Aortic smooth muscle cell (primary cell): ENCODE measurements at places on chromosomes 11 and 22. TPM values are rescaled to one million over a fixed set of nuclear protein-coding genes. Genes with fewer than 3 reads are reported as not detected.

PDE2A gene
- 1.2 and 2.9 TPM in 2 replicates for total RNA-seq

MAP4K2 gene
- 8.5 and 8.9 TPM in 2 replicates for total RNA-seq

MICAL3 gene
- 15.5 and 20.9 TPM in 2 replicates for total RNA-seq

TRIM34 gene
- 16.4 and 21.3 TPM in 2 replicates for total RNA-seq

CCDC179 gene
- total RNA-seq: not detected in 2 replicates

SELENOM gene
- total RNA-seq: 119 and 129 TPM in 2 replicates

IFTAP gene
- 35.7 and 41.5 TPM in 2 replicates for total RNA-seq

RAB3IL1 gene
- 6.6 and 10.0 TPM in 2 replicates for total RNA-seq

P2RY6 gene
- 2.6 and 2.9 TPM in 2 replicates for total RNA-seq

SLC22A25 gene
- total RNA-seq: not detected in 2 replicates

GAL3ST1 gene
- 0.06 TPM in 1 of 2 replicates, not detected in the other for total RNA-seq

LMO2 gene
- 92.6 and 152 TPM in 2 replicates for total RNA-seq

MCHR1 gene
- total RNA-seq: 0.13 and 0.25 TPM in 2 replicates

TCN2 gene
- total RNA-seq: 6.8 and 7.7 TPM in 2 replicates

THY1 gene
- total RNA-seq: 24.7 and 49.1 TPM in 2 replicates

HMOX1 gene
- 80.9 and 87.3 TPM in 2 replicates for total RNA-seq

TYMP gene
- 7.3 and 14.3 TPM in 2 replicates for total RNA-seq

KCNJ5 gene
- total RNA-seq: under 0.01 and 0.06 TPM in 2 replicates

MN1 gene
- 6.1 and 15.1 TPM in 2 replicates for total RNA-seq

ZNRF3 gene
- 2.3 and 2.4 TPM in 2 replicates for total RNA-seq
